Activated CD4-positive, alpha-beta memory T cell treated with anti-CD3 and anti-CD28 coated beads for 36 hours (primary cell): ENCODE measurements at places on chromosomes 5 and 9.

DNA sequence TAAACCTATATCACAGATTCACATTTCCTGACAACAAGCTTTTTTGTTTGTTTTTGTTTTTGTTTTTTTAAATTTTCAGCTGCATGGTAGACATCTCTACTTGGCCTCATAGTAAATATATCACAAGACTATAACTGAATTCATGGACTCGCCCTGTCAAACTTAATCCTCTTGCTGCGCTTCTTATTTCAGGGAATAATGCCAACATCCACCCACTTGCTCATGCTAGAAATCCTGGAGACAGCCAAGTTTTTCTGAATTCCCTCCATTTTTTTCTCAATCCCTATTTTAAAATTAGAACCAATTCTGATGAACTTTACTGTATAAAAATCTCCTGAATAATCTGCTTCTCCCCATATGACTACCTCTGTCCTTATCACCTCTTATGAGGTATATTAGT is 283.6 kb upstream of the RPS23 start:
- DNase-seq: no peak

DNA sequence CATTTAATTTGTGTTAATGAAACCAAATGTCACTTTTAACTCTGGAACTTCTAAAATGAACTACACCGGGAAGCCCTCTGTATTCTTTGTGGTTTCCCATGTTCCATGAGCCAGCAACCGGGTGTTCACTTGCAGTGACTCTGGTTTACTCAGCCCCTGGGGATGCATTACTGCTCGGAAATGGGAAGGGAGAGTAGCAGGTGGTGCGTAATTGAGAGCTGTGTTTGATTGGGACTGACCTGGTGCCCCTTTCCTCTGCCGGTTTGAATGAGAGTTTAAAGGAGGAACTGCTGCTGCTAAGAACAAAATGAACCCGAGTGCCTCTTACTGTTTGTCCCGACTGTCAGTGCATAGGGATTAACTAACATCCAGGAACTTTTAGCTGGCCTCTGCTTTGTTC is 100.1 kb upstream of the DHFR start:
- DNase-seq: peak; percentile 66

GRCh38 chr9:96436063-96436455 is 13.9 kb upstream of the HABP4 start:
- DNase-seq: no peak

DNA sequence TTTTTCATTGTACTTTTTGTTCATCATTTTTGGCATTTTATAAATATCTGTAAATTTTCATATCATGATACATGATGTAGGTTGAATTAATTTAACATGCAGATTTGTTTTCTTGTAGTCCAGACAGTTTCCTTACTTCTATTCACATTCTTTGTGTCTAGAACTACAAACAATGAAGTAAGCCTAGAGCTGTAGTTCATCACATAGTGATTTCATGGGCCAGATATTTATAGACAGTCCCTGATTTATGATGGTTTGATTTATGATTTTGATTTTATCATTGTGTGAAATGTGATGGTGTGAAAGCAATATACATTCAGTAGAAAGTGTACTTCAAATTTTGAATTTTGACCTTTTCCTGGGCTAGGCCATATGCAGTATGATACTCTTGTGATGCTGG is 139.0 kb downstream of the ARHGEF28 start:
- DNase-seq: no peak

GRCh38 chr5:172293054-172293744 is 9.6 kb upstream of the UBTD2 start:
- DNase-seq: peak; percentile 72

- no peak for DNase-seq
Observed at GRCh38 chr5:180387798-180388197, 34.7 kb upstream of the GFPT2 start.

- no peak for DNase-seq
Observed at GRCh38 chr5:173278641-173279040, 43.6 kb upstream of the NKX2-5 start.

- no peak for DNase-seq
Observed at GRCh38 chr9:111413996-111414395, 70.2 kb downstream of the ECPAS start.

- no peak for DNase-seq
Observed at GRCh38 chr5:92659246-92659645, 921.8 kb downstream of the NR2F1-AS1 start.
